Activated T-helper 1 cell treated with anti-CD3 and anti-CD28 coated beads, Interleukin-2, amount 50 U/mL, for 16 hours (primary cell): ENCODE measurements at places on chromosomes 7 and 10.

- DNase-seq, result no peak
These were observed 40.8 kb downstream of the EPDR1 start for GRCh38 chr7:37961251-37961650.

DNA sequence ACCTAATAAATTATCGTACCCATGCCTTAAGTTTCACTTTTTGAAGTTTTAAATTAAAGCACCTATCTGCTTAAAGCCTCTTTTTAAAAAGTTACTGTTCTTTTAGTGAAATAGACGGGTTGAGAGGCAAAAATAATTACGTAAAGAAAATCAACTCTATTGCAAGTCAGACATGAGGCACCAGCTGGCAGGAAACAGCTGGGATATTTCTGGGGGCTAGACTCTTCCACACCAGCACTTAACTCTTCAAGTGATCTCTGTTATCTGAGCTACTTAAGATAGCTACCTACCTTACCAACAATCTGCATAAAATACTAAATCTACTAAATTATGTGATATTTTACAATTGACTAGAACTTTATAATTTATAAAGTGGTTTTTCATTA, 35.8 kb downstream of the GBF1 start:
- DNase-seq, result no peak

- DNase-seq, result no peak
These were observed 13.7 kb upstream of the NODAL start for GRCh38 chr10:70455213-70455630.

DNA sequence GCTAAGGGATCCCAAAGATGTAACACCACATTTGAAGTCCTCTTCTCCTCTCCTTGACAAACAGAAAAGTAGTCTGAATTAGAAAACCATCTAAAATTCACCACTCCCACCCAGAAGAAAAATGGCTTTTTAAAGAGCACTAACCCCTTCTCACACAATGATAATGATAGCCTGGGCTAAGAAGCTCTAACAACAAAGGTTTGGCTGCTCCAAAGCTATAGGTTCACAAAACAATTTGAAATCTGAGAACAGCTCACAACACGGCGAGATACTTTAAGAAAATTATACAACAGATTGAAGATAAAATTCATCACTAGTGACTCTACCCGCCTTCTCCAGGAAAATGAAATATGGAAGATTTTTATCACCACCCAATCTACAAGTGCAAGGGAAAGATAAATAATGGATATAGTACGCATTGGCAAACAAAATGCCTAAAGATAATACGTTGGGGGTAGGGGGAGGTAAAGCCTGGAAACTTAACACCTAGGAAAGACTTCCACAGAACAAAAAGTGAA, 7.4 kb downstream of the ITGB1 start:
- no peak for DNase-seq

- DNase-seq, result no peak
These were observed 2.4 kb upstream of the NIPSNAP2 start for GRCh38 chr7:55962014-55962413.

- no peak for DNase-seq
These were observed 17.4 kb downstream of the ITGB1 start for GRCh38 chr10:32940321-32941301.

GRCh38 chr10:929960-930624, 1.4 kb downstream of the LARP4B start:
- no peak for DNase-seq

- DNase-seq, result no peak
These were observed 4.8 kb downstream of the VSTM2A start for GRCh38 chr7:54546986-54547314.

- DNase-seq, result no peak
These were observed 25.7 kb downstream of the MACROH2A2 start for GRCh38 chr10:70078329-70078728.

- DNase-seq, result no peak
These were observed 39.6 kb upstream of the ELMO1 start for GRCh38 chr7:37488163-37488764.

DNA sequence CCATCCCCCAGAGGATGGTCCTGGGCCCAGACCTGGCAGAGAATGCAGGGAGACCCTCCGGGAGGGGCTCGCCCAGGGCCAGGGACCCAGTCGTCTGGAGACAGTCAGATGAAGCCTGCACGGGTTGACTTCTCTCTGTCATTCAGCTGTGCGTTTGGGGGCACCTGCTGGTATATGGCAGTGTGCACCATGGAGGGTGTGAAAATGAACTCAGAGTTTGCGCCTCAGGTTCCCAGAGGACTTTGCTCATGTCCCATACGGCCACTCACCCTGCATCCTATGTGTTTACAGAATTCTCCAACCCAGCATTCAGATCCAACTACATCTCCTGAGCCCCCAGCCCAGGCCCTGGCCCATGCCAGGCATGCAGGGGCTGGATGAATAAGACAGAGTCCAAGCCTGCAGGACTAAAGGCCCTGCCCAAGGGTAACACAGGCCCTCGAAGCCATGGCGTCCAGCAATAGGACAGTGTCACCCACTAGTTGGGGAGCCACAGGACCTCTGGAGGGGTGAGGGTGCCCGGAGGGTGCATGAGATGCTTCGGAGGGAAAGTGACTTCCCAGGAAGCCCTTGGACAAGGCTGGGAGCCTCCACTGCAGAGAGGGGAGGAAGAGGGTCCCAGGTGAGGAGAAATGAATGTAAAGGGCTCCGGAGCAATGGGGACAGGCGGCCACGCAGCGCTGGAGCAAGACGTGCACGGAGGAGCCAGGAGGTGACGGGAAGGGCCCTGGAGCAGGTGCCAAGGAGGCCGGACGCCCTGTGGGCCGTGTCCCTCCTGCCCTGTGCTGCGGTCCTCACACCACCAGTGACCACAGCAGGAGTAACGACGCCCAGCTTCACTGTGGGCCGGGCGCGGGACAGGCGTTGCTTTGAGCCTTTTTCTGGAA, 36.3 kb downstream of the CALML3 start:
- DNase-seq, result no peak
